CD4-positive, CD25-positive, alpha-beta regulatory T cell (primary cell): ENCODE measurements at places on chromosomes 4 and X.

GRCh38 chr4:38109896-38110295 lies 149.7 kb downstream of the PTTG2 start:
- no peak for DNase-seq

GRCh38 chrX:132565273-132565672 lies 76.4 kb upstream of the MBNL3 start:
- no peak for DNase-seq

- DNase-seq: no peak
Observed at GRCh38 chr4:94961420-94961819, 203.7 kb downstream of the BMPR1B start.

DNA sequence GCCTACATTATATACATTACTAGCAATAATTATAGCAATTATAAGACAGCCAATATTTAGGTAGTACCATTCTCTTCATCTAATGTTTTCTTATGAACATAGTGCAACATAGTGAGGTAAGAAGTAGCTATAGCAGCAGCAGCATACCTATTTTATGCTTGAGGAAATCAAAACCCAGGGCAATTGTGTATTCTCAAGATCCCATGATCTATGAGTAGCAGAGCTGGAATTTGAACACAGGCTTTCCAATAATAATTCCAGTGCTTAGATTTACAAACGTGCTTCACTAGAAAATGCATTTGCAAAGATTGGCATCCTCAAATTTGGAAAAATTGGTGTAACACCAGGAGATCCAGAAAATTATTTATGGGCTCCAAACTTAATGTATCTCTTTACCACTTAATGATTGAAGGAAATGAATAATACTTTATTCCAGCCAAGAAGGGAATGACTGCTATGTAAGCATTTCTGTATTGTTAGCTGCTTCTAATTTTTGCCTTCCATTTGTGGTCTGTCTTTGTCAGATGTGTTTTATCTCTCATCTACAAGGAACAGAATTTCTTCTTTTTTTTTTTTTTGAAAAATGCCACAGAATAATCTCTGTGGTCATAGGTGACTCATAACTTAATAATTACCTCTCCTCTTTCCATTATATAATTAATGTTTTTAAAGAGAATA lies 451.1 kb downstream of the ARAP2 start:
- no peak for DNase-seq

GRCh38 chrX:33109858-33110257 lies 101.5 kb downstream of the DMD start:
- no peak for DNase-seq

GRCh38 chr4:72679666-72680065 lies 110.6 kb upstream of the ADAMTS3 start:
- no peak for DNase-seq

GRCh38 chr4:170259631-170260153 lies 169.9 kb upstream of the AADAT start:
- DNase-seq: no peak

- no peak for DNase-seq
Observed at GRCh38 chrX:120290107-120290506, 21.2 kb downstream of the TMEM255A start.

DNA sequence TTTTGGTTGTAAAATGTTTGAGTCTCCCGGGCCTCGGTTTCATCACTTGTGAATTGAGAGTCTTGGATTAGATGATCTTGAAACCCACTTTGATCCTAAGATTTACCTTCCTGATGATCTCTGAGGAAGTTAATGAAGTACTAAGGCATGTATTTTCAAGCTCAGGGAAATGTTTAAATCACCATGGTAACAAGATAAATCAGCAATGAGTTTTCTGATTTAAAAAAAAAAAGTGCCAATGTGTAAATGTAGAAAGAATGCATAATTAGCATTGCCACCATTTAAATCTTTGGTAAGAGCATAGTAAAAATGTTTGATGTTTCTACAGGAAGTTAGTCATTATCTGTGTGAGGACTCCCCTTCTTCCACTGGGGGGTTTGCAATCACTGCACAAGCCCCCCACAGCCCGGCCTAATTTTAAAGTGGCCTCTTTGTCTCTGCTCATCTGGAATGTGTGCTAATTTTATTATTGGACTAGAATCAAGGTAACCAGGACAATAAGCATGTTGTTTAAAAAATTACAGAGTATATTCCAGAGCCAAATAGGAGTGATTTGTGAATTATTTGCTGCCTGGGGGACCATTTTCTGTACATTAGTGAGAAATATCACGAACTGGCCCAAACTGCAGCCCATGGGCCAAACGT lies 93.6 kb downstream of the SLC34A2 start:
- no peak for DNase-seq

- DNase-seq: no peak
Observed at GRCh38 chrX:40205471-40205870, 107.7 kb upstream of the BCOR start.

DNA sequence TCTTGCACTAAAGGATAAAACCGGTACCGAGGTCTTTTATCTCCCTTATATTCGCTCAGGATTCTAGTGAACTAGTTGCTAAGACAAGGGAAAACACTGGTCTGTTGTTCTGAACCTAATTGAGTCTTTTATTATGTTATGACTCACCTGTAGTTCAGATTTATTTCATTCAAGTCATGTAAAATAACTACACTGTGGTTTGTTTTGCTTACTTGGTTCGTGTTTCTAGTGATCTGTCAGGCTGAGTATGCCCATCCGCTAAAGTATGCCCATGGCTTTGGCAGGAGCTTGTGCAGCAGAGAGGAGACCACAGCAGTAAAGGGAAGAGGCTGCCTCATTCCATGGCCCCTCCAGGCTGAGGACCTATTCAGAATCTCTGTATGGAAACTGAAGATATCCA lies 126.1 kb downstream of the AFF1 start:
- DNase-seq: peak; percentile 10

DNA sequence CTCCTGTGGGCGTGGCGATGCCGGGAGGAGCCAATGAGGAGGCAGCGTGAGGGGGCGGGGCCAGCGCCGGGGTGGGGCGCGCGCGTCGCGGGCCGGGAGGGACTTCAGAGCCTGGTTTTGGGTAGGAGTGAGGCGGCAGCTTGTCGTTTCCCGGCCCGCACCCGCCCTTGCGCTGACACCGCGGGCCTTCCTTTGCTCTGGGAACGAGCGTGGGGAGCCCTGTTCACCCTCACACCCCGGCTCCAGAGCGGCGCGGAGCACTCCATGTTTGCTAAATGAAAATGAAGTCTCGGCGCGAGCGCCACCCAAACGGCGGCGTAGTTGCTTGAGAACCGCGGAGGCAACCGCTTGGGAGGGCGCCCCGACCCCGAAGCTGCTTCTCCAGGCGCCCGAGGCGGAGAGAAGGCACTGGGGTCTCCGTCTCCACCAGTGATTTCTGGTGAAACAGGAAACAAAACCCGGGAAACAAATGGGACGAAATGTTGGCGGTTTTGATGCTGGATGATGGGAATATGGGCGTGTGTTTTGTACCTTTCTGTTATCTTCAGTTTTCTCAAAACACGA lies 497 bp upstream of the GRPEL1 start:
- no peak for DNase-seq

DNA sequence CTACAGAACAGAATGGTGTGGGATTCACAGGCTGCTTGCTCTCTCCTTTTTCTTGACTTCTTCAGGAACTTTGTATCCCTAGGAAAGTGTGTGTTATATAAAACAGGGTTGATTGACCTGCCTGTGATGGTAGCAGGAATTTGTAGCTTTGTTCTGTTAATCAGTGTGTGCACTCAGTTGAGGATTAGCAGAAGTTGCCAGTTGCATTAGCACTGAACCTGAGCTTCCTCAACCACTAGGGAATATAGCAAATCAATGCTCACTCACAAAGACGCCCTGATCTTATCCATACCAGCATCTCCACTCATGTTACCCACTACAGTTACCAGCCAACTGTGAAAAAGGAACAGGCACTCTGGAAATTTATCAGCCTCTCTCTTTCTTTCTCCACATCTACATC lies 319.1 kb upstream of the EMCN start:
- DNase-seq: no peak

DNA sequence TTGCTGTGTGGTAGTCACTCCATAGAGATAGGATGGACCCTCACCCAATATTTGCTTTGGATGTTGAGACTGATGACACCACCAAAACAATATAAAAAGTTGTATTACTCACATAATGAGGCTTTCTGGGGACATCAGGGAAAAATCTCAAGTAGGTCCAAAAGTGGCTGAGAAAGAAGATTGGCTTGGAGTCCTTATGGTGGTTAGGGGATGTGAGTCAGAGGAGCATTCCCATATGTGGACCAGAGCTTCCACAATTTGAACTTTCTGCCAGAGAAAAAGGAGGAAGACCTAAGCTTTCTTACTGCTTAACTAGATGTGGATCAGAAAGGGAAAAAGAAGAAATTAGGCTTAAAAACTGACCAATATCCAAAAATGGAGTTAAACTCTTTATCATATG lies 460.5 kb downstream of the SH3BGRL start:
- no peak for DNase-seq

DNA sequence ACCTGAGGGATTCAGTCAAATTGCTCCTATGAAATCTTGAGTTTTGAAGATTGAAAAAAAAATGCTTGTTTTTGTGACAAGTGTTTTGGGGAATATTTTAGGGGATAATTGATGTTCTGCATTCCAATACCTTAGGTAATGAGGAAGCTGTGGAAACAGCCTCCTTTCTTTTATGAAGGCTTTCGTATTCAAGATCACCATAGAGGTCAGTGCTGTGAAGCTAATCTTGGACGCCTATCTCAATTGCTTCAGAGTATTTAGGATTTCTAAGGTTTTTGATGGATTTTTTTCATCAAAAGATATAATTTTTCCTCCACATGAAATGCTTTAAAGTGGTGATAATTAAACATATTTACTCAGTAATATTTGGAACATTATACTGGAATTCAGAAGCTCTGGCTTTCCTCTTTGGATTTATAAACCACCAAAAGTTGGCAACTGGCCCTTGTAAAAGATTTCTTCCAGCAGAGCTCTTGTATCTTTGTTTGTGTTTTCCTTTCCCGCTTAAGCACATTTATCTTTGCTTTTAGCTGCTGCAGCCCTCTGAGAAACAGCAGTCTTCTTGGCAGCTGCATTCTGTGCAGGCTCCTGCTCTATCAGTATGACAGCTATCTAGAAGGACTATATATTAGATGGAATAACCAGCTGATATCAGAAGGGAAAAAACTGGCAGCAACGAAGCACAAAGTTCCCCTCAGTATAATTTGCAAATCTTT lies 63.7 kb downstream of the HMGB2 start:
- DNase-seq: no peak

- DNase-seq: no peak
Observed at GRCh38 chr4:162015090-162015489, 148.7 kb downstream of the FSTL5 start.

GRCh38 chr4:105666693-105667092 lies 41.8 kb downstream of the INTS12 start:
- DNase-seq: no peak

DNA sequence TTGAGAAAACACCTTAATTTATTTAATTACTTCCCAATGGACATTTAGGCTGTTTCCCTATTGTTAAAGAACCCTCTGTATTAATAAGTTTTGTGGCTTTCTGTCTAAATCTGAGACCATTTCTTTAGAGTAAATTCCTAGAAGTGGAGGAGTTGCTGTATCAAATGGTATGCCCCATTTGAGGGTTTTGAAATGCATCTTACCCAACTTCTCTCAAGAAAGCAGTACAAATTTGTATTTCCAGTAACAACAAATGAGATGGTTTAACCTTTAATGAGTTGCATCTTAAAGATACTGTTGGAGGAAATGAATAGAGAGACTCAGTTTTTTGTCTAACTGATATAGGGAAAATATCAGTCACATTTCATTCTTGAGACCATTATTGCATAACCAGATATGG lies 70.5 kb upstream of the CBLL2 start:
- no peak for DNase-seq

DNA sequence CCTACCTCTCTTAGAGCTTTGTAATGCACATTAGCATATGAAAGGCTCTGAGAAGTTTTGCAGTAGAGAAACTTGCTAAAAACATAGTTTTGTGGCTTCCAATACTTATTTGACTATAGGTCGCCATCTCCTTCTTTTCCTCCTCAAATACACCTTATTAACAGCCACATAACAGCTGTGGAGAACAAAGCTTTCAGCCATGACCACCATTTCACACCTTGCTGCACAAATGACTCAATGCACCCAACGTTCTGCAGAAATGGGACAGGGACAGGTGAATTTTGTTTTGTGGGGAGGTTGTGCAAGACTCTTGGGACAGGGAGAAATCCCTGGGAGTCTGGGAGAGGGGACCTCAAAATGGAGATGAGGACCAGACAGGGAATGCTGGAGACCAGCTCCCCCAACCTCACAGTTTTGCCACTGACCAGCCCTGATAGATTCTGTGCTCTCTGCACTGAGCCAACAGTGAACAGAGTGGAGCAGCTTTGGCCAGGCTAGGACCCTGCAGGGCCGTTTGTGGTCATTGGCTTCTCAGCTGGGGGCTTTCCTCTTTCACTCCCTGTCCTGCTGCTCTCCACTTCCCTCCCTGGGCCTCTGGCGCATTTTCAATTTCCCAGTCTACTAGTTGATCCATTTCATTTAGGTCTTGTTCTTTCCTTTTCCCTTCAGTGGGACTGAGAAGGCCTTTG lies 16.6 kb downstream of the FRMPD3 start:
- DNase-seq: no peak

DNA sequence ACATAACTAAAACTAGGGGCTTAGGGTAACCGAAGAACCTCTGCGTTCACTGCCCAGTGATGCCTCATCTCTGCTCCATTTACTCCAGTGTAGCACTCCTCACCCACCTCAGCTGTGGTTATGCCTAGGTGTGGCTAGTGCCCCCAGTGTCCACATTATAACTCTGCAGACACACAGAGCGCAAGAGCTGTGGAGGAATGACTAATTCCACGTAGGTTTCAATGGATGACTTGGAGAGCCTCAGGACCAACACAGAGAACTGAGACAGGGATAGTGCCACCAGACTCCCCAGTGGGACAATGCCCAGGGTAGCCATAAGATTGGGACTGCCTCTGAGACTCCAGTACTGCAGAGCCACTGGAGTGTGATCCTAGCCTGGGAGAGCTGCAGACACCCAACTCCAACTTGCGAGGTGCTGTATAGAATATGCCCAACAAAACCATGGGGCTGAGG lies 542.4 kb upstream of the DIPK2B start:
- DNase-seq: no peak

DNA sequence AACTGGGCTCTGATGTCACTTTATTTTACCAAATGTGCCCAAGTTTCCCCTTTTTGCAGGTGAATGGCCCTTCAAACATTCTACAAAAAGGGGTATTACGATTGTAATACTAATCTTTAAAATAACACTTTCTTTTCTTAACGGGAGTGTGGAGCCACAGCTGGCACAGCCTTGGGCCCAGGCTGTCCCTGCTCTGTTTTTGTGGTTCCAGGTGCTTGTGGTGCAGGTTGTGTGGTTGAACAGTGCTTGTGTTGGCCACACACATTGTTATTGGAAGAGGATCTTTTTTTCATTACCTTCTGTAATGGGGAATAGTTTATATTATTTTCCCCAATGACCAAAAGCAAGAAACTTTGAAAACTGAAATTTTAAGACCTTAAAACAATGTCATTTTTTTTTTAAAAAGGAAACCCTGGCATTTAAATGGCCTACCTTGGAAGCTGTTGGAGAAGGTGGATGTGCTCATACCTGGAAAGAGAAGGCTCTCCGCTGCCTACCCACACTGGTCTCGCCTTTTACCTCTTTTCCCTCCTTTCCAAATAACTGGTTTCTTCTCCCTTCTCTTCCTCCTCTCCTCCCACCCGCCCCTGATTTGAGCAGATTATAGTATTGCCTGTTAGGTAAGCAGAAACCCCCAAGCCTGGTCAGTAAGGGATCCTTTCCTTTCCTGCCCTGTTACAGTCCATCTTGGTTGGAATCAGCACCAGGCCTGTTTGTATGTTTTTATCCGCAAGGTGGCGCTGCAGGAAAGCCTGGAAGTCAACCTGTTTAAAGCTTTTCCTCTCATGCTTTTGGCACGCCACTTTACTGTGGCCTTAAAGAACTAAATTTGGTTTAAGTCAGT lies 28.6 kb downstream of the HADH start:
- peak; percentile 77 for DNase-seq
